Urinary bladder (tissue), 4 donors: ENCODE measurements at places on chromosomes 3 and 15. TPM values are rescaled to one million over a fixed set of nuclear protein-coding genes. Genes with fewer than 3 reads are reported as not detected.

LRRIQ4 gene
- not detected for total RNA-seq

BBS4 gene
- 54.5 TPM for total RNA-seq

MKRN3 gene
- total RNA-seq = 0.95 TPM

SLC9A9 gene
- total RNA-seq = 46.2 TPM

GJD2 gene
- total RNA-seq = 0.16 TPM

WNT7A gene
- not detected for total RNA-seq

CAMKV gene
- total RNA-seq = 0.37 TPM
